Muscle of leg (tissue), 16 donors: ENCODE measurements at places on chromosomes 6 and 20. TPM values are rescaled to one million over a fixed set of nuclear protein-coding genes. Genes with fewer than 3 reads are reported as not detected.

DUSP15 gene
- polyA plus RNA-seq, result 3.2 TPM

TULP1 gene
- polyA plus RNA-seq, result 2.4 TPM

DNA sequence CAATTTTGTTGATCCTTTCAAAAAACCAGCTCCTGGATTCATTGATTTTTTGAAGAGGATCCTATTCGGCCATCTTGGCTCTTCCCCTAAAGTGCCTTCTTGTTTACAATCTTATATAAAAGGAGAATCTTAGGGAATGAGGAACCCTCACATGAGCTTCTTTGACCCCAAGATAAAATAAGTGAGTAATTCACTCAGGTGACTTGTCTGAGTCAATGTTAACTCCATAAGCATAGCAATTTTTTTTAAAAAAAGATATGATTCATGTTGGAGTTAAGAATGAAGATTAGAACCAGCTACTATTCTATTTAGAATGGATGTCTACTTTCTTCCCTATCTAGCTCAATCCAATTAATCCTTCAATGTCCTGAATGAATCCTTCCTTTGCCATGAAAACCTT, 21.0 kb downstream of the WASF1 start:
- DNase-seq, result no peak

DNA sequence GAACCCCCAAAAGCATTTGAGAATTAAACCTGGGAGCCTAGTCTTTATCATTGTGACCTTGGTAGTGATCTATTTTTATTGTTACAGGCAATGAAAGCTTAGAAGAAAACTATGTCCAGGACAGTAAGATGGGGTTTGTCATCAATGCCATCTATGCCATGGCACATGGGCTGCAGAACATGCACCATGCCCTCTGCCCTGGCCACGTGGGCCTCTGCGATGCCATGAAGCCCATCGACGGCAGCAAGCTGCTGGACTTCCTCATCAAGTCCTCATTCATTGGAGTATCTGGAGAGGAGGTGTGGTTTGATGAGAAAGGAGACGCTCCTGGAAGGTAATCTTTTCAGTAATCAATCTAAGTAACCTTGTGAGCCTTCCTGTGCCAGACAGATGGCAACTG, 191.5 kb upstream of the RAB32 start:
- DNase-seq, result no peak

GRCh38 chr6:145017516-145017915, 717.8 kb downstream of the EPM2A start:
- DNase-seq, result no peak

GRCh38 chr20:38726804-38727606, 2.7 kb downstream of the SLC32A1 start:
- peak; percentile 33 for DNase-seq

GRCh38 chr20:58056021-58056591, 172.3 kb downstream of the ANKRD60 start:
- DNase-seq, result no peak
